Stimulated activated CD4-positive, alpha-beta T cell treated with anti-CD3 and anti-CD28 coated beads, Interleukin-1b, Interleukin-23, amount 100 ng/mL, for 1 hour (primary cell): ENCODE measurements at places on chromosomes 16 and 17.

GRCh38 chr16:57815987-57816745 lies 13.9 kb upstream of the KIFC3 start:
- no peak for DNase-seq

DNA sequence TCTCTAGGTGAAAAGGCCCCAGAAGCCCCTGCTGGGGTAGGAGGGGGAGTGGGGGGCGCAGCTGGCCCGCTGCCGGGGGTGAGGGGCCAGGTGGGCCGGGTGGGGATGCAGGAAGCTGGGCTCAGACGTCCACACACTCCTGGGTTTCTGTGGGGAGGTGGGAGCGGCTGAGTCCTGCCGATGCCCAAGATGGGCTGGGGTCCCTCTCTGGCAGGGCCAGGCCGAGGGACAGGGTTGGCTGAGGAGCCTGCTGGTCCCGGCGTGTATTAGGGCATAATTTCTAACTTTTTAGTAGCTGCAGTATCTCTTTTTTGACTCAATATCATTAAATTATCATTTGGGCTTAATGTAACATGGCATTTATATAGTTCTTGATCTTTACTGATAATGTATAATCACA lies 121.4 kb upstream of the CORO6 start:
- DNase-seq: no peak

DNA sequence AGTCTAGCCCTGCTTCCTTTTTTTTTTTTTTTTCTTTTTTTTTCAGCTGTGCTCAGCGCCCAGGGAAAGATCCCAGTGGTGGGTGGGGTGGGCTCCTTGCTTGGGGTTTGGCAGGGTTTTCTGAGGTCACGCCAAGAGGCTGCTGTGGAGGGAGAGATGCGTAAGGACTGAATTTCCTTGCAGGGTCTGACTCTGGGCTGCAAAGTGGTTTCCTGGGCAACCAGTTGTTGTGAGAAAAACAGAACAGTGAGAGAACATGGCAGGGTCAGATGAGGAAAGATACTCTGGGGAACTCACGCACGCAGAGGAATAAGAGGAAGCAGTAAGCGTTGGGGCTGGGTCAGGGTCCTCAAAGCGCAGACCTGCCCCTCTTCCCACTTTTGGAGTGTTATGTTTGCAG lies 119.5 kb downstream of the IRF8 start:
- DNase-seq: no peak

DNA sequence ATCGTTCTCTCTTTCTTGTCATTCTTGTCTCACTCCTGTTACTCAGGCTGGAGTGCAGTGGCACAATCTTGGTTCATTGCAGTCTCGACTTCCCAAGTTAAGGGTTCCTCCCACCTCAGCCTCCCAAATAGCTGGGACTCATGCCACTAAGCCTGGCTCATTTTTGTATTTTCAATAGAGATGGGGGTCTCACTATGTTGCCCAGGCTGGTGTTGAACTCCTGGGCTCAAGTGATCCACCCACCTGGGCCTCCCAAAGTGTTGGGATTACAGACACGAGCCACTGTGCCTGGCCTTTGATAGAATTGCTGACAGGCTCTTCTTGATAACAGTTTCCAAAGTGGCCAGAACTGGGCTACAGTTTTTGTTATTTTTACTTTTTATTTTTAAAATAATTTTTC lies 32.3 kb downstream of the TPPP3 start:
- no peak for DNase-seq

- no peak for DNase-seq
These were observed 15.1 kb downstream of the FOXJ1 start for GRCh38 chr17:76125922-76126321.

DNA sequence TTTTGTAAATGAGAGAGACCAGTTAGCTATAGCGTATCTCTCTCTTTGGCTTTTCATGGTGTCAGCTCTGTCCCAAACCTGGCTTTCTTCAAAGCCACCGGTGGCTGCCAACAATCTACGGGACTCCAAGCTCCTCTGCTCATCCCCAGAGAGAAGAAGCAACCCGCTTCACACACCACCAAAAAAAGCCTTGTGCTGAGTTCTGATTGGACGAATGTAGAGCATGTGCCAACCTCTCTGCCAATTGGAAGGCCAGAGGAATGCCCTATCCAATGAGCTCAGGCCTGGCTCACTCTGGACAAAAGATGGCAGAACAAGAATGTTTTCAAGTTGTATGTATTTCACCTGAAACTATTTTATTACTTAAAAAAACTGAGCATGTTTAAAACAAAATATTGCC lies 202.4 kb downstream of the C16orf95 start:
- no peak for DNase-seq

GRCh38 chr17:51371732-51372151 lies 111.4 kb downstream of the UTP18 start:
- no peak for DNase-seq

- DNase-seq: no peak
These were observed 8.2 kb downstream of the CANT1 start for GRCh38 chr17:79001190-79002020.

DNA sequence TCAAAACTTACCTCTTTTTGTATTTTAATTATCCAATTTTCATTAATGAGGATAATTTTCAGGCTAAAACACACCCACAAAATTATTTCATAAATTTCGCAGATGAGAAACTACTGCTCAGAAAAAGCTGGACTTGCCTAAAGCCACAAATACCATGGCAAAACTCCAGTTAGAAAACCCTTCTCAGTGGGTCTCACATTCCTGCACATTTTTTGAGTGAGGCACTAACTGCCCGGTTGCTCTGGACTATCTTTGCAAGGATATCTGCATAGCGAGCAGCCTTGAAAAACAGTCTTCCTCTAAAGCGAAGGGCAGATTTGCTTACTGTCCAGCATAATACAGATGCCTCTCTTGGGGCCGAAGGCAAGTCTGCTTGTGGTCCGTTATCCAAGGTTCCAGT lies 9.8 kb downstream of the MPHOSPH6 start:
- no peak for DNase-seq

GRCh38 chr16:54442864-54443263 lies 156.3 kb upstream of the IRX3 start:
- DNase-seq: no peak

GRCh38 chr16:48622456-48623303 lies 12.7 kb upstream of the N4BP1 start:
- no peak for DNase-seq

GRCh38 chr16:72286936-72287620 lies 115.1 kb upstream of the PMFBP1 start:
- DNase-seq: no peak

DNA sequence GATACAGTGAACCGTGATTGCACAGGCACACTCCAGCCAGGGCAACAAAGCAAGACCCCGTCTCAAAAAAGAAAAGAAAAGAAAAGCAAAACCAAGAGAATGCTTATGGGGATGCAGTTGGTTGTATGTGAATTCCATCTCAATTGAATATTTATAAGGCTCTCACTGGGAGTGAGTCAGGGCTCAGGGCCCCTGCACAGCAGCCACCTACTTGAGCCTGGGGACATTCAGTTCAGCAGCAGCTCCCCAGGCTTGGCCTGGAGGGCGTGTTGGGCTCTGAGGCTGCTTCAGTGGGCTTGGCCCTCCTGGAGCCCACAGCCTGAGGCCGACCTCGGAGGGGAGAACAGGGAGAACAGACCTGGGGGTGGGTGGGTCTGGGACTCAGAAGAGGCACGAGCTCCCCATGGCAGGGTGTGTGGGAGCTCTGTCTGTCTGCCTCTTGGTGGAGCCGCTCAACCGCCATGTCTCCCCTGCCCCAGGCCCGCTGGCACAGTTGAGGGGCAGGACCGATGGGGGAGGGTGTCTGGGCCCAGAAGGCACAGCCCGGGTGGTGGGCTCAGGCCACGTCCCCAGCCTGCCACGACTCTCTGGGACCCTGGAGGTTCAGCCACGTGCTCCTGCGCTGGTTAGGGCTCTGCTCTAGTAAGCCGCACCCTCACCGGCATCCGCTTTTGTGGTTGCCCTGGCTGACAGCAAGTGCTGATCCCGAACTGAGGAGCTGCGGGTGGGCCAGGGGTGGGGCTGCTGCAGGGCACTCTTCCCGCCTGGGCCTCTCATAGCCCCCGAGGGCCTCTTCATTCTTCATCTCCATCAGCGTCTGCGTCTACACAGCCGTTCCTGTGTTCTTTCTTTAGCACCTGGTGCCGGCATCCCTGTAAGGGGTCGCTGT lies 24.8 kb downstream of the ZFPM1 start:
- no peak for DNase-seq

- DNase-seq: no peak
These were observed 26.6 kb downstream of the LGALS9 start for GRCh38 chr17:27657620-27658019.

GRCh38 chr16:58501242-58502131 lies 1.5 kb downstream of the NDRG4 start:
- DNase-seq: peak; percentile 18

DNA sequence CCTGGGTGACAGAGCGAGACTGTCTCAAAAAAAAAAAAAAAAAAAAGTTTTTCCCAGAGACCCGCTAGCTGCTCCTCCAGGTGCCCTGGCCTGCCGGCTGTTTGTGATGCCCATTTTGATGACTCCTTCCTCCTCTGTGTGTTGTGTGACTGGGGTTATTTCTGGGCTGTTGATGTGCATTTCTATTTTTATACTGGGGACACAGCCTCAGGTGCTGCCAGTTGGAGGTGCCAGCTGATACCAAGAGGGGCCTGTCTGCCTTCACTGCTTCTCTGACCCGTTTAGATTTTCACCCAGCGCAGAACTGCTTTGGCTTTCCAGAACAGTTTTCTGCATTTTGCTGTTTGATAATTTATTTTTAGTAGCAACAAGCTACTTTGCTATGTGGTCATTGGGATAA lies 6.7 kb downstream of the PLA2G15 start:
- no peak for DNase-seq

GRCh38 chr16:23304620-23305019 lies 2.5 kb downstream of the SCNN1B start:
- no peak for DNase-seq

DNA sequence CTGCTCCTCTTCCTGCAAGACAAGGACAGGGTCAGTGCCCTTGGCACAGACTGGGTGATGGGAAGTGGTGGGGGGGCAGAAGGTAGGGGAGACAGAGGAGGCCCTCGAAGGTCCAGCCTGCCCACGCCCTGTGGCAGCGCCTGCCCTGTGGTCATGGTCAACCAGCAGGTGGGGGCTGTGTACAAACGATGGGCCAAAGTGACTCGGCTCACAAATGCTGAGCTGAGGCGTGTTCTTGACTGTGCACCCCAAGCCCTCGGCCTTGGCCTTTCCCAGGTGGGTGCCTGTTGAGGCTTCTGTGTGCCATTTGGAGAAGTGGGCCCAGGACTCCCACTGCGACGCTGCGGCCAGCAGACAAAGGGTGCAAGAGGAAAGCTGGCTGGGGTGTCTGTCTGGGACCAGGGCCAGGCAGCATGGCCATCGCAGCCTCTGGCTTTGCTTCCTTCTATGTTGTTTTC lies 22.6 kb downstream of the MXRA7 start:
- no peak for DNase-seq

GRCh38 chr16:892536-893255 lies 78.1 kb downstream of the LMF1 start:
- no peak for DNase-seq

DNA sequence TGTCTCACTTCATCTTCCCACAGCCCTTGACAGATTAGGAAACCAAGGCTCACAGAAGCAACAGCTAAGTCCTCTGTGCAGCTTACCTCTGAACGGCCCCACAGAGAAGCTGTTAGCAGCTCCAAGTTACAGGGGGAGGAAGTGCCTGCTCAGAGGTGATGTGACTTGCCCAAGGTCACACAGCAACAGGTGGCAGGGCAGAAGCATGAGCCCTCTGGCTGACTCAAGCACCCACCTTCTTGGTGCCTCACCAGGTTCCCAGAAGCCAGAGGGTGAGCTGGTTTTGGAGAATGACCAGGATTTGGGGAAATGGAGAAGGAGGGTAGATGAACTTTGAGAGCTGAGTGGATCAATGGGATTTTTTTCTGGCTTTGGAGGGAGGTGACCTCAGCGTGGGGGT lies 14.0 kb upstream of the RAI1 start:
- no peak for DNase-seq

- DNase-seq: no peak
These were observed 1.7 kb upstream of the AARS1 start for GRCh38 chr16:70290949-70291519.

DNA sequence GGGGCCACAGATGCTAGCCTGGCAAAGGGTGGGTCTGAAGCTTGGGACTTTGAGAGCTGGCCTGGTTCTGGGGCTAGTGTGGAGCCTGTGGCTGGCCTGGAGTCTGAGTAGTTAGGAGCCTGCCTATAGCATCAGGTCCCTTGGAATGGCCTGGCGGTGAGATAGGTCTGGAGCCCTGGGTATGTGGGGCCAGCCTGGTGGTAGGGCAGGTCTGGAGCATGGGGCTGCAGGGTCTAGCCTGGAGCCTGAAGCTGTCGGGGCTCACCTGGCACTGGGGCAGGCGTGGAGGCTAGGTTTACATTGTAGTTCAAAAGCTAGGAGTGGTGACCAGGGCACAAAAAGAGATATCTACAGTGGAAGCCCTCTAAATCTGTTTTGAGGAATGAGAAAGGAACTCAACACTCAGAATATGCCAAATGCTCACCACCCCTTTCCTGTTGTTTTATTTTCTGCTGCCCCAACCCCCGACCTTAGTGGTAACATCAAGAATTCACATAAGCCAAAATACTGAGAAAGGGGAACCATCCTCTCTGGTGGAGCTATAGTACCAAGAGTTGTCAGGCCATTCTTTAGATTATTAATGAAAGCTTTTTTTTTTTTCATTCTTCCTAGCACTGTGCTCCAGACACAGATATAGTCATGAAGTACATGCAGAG lies 100.3 kb downstream of the TANC2 start:
- no peak for DNase-seq

DNA sequence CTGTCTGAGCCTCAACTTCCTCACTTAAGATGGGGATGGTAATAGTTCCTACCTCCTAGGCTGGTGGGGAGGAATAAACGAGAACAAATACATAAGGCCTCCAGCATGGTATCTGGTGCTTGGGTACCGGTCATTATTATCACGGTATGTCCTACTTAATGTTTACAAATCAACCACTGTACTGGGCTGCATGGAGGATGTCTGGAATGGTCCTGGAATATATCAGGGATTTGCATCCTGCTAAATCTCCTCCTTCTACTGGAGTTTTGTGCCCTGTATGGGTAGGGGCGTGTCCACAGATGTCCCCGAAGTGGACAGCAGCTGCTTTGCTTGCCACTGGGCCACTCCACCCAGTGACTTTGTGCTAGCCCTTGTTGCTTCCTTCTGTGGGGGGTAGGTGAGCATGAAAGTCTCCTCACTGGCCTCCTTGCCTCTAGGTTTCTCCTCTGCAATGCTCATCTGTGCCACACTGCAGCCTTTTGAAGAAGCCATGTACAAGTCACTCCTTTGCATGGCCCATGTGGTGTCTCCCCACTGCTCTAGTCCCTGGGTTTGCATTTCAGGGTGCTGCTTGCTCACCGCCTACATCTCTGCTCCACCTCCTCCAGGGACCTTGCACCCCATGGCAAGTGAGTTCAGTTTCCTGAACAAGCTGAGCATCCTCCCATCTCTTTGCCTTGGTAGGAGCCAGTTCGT lies 2.2 kb upstream of the CMIP start:
- no peak for DNase-seq

- DNase-seq: no peak
These were observed 24.0 kb downstream of the MXRA7 start for GRCh38 chr17:76686538-76687297.

- DNase-seq: no peak
These were observed 51.5 kb downstream of the NTN1 start for GRCh38 chr17:9072696-9073339.
